Large intestine (tissue), 12 donors: ENCODE measurements at places on chromosomes 3 and 15.

DNA sequence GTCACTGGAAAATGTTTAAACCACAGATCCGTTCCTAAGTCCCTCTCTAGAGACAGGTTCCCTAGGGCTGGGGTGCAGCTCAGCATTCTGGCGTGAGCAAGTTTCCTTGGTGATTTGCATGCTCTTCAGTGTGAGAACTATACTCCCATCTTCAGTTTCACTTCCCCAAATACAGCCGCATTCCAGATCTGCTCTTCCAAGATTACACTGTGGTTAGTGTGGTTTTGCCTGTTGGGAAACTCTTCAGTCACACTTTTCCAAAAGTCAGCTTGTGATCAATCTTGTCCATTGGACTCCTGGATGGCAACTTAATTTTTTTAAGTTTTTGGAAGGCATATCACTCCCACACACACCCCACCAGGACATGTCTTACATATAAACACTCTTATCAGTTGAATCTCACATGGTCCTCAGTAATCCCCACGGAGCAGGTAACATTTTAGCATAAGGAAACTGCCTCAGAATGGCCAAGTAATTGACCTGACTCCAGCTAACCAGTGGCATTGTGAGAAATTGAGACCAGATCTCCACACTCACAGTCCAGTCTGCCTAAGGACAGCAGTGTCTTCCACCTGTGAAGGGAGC lies 33.5 kb upstream of the PTPN23 start:
- DNase-seq: no peak

DNA sequence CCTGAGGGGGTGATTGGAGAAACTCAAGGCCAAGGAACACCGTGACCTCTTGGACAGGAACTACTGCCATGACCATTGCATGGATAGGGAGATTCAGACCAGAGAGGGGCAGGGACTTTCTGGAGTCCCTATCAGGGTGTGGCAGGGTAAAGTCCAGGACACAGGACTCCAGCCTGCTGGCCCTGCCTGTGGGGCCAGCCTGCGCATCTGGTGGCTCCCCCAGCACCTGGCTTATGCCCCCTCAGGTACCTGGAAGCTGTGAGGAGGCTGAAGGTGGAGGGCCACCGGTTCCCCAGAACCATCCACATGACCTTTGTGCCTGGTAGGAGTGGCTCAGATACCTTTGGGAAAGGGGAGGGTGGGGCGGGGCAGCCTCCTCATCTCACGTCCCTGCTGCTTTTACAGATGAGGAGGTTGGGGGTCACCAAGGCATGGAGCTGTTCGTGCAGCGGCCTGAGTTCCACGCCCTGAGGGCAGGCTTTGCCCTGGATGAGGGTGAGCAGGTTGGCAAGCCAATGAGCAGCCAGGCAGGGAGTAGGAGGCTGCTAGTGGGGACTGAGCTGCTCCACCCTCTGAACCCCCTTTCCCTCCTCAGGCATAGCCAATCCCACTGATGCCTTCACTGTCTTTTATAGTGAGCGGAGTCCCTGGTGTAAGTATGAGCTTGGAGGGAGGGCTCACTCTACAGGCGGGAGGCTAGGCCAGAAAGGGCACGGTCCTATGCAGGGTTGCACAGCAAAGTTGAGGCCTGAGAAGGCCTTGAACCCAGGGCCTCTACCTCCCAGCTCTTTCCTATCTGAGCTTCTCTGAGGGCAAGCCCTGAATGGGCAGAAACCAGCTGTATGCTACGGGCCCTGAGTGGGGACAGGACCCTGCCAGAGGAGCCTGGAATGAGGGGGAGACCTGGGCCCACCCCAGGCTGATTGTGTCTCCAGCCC lies 2.9 kb downstream of the ACY1 start:
- DNase-seq: peak; percentile 92

- DNase-seq: no peak
Measured at GRCh38 chr3:196691386-196691785, 20.7 kb downstream of the CEP19 start.

DNA sequence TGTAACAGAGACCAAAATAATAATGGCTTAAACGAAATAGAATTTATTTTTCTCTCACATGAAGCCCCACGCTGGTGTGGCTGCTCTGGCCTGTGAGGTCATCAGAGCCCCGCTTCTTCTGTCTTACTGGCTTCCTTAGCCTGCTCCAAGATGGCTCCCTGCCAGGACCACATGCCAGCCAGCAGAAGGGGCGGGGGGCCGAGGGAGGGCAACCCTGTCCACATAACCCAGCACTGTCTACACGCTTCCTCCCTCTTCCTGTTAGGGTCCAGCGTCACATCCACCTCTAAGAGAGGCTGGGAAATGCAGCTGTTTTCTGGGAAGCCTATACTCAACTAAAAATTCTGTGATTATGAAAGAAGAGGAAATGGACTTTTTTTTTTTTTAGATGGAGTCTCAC lies 107.9 kb upstream of the DLG1 start:
- DNase-seq: peak; percentile 45

DNA sequence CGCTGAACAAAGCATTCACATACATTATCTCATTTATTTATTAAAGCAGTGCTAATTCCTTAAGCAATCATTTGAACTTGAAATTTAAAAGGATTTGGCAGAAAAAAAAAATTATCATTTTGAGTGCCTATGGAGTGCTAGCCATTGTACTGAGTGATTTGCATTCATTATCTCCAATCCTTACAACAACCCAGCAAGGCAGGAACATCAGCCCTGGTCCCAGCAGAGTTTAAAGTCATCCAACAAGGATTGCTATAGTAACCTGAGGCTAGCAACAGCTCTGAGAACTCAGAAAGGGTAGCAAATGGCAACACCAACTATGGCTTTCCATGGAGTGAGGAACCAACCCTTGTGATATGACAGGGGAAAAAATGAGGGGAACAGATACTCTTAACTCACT lies 237.6 kb upstream of the SETMAR start:
- DNase-seq: no peak

DNA sequence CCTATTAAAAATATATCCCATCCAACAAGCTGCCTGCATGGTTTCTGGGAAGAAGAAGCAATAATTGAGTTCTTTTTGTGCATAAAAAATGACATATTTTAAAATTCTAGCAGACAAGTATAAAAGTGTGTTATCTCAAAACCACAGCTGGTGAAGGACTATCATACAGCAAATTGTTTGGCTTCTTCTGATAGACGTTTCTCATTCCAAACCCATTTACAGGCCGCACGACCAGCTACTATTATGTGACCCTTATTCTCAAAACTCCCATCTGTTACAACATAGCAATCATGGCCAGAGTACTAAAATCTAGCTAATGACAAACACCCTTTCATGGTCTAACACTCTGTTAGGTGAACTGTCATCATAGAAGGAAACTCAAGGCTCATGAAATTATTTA lies 21.7 kb downstream of the ETFA start:
- no peak for DNase-seq
